IPS DF 19.7 (cell line): ENCODE measurements at places on chromosomes 13 and 19.

- DNase-seq = no peak
These were observed 18.6 kb downstream of the ZNF575 start for GRCh38 chr19:43551399-43552197.

DNA sequence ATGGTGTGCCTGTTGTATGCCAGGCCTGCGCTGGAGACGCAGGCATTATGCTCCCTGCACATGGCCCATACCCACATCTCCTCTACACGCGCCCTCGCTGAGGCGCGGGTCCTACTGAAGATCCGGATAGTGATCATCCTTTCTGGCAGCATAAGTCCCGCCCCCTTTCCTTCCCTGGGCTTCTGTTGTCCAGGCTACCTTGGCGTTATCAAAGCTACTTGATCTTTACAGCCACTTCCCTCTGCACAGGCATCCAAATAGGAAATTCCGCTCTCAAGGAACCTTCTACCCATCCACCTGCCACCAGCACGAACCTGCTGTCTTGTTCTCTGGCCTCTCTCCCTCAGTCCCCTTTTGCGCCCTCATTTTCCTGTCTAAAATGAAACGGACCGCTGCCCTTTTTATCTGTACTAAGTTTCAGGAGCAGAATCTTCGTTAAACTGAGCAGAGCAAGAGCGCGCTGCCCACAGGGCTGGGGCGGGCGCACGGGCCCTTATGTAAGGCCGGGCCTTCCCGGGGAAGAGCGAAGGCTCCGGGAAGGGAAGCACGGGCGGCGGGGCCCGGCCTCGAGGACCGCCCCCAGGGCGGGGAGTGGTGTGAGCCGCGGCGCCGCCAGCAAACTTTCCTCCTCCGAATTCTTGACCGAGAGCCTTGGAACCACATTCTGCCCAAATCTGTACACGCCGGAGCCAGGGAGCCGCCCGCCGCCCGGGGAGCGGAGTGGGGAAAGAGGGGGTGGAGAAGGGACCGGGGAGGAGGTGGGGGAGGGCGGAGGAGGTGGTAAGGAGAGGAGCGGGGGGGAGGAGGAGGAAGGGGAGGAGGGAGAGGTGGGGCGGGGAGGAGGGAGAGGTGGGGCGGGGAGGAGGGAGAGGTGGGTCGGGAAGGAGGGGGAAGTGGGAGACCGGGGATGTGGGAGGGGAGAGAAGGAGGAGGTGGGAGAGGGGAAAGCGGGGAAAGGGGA is 920 bp upstream of the UBE2L5 start:
- DNase-seq = no peak

DNA sequence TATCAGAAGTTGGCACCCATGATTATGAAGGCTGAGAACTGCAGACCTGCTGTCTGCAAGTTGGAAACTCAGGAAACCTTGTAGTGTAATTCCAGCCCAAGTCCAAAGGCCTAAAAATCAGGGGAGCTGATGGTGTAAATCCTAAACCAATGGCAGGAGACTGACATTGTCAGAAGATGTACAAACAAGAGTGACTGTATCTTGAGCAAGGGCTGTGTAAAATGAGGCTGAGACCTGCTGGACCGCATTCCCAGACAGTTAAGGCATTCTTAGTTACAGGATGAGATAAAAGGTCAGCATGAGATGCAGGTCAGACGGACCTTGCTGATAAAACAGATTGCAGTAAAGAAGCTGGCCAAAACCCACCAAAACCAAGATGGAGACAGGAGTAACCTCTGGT is 147.7 kb downstream of the COG6 start:
- DNase-seq = no peak

DNA sequence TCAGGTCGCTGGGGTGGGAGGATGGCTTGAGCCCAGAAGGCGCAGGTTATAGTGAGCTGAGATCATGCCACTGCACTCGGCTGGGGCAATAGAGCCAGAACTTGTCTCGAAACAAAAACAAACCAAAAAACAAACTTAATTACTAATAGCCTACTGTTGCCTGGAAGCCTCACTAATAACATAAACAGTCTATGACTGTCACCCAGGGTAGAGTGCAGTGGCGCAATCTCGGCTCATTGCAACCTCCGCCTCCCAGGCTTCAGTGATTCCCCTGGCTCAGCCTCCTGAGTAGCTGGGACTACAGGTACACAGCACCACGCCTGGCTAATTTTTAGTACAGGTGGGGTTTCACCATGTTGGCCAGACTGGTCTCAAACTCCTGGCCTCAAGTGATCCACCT is 18.0 kb downstream of the CATSPERD start:
- DNase-seq = no peak

GRCh38 chr13:80901530-80901929 is 560.6 kb upstream of the SPRY2 start:
- no peak for DNase-seq

DNA sequence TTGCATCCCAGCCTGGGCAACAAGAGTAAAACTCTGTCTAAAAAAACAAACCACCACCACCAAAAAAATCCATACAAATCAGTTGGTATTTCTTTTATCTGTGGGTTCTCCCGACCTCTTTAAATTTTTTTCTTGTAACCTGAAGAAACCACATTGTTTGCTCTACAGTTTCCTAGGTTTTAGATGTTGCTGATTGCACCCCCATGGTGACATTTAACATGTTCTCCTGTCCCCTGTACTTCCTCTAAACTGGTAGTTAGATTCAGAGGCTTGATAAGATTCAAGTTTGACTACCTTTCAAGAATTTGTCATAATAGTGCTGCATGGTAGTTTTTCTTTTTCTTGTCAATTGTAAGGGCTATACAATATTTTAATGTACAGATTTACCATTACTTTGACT is 24.0 kb downstream of the ALG5 start:
- no peak for DNase-seq

DNA sequence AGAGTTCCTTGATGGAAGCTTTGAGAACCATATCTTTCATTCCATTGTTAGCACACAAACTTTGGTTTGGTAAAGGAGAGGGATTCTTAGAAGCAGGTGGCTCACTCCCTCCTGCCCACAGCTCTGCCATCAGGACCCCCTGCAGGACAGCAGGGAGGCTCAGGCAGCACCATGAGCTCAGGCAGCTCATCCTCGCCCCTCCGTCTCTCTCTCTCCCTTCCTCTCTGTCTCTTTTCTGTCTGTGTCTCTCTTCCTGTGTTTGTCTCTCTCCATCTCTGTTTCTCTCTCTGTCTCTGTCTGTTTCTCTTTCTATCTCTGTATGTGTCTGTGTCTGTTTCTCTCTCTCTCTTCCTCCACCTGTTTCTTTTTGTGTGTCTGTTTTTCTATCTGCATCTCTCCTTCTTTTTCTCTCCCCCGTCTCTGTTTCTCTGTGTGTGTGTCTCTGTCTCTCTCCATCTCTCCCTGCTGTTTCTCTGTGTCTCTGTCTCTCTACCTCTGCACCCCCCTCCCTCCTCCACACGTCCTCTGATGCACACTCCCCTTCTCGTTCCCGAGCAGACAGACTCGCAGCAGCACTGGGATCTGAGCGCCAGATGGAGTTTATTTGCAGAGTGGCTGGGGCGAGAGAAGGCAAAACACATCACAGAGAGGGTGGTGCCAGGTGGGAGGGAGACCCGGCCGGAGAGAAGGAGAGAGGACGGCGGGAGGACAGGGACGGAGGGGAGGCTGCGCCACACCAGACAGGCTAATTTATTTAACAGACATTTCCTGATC is 8.7 kb downstream of the SBK2 start:
- DNase-seq = no peak
